ENCODE measurements at places on chromosomes 5 and 9. TPM values are rescaled to one million over a fixed set of nuclear protein-coding genes. Genes with fewer than 3 reads are reported as not detected.

- no peak for DNase-seq
These were observed 50.2 kb upstream of the FSTL4 start for GRCh38 chr5:133662578-133662977.

DNA sequence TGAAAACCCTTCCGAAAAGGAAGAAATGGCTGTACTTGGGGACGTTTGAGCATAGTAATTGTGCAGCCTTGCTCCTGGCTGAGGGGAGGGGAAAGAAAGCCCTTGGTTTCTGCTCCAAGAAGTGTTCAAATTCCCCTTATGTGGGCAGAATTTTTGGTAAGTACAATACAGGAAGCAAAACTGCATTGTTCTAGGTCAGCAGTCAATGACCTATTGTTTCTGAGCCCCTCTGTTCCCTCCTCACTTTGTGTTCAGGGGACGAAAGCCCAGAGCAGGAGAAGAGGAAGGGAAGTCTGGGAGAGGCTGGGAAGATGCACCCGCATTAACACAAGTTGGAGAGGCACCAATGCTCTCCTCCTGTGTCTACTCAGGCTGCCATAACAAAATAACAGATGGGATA is 11.9 kb downstream of the BASP1 start:
- no peak for DNase-seq

- DNase-seq = no peak
These were observed 446.2 kb upstream of the RIOK2 start for GRCh38 chr5:97629276-97629675.

DNA sequence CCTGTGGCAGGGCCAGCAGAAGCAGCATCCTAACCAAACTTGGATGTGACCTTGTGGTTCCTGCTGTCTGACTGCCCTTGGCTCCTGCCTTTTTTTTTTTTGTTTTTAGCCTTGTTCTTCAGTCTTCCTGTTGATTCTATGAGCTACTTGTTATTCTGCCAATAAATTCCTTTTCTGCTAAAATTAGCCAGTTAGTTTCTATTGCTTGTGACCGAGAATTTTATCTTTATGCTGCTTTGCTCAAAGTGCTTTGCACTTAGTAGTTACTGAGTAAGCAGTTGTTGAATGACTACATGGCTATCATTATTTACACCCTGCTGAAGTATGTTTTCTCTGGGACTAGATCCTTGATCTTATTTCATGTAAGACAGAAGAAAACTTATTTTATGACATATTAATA is 20.8 kb upstream of the ATG10 start:
- no peak for DNase-seq

Gene PDGFRB
- total RNA-seq = not detected

Gene LCN9
- not detected for total RNA-seq

Gene FBN2
- 0.22 TPM for total RNA-seq

- DNase-seq = no peak
These were observed 266.0 kb upstream of the ZNF462 start for GRCh38 chr9:106596984-106597383.

DNA sequence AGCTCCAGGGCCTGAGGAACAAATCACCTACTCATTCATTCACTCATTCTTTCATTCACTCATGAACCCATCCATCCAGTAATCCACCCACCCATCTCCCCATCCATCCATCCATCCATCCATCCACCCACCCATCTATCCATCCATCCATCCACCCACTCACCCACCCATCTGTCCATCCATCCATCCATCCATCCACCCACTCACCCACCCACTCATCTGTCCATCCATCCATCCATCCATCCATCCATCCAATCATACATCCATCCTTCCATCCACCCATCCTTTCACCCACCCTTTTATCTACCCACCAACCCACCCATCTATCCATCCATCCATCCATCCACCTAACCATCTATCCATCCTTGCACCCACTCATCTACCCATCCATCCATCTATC is 35.5 kb upstream of the SLC6A19 start:
- no peak for DNase-seq

DNA sequence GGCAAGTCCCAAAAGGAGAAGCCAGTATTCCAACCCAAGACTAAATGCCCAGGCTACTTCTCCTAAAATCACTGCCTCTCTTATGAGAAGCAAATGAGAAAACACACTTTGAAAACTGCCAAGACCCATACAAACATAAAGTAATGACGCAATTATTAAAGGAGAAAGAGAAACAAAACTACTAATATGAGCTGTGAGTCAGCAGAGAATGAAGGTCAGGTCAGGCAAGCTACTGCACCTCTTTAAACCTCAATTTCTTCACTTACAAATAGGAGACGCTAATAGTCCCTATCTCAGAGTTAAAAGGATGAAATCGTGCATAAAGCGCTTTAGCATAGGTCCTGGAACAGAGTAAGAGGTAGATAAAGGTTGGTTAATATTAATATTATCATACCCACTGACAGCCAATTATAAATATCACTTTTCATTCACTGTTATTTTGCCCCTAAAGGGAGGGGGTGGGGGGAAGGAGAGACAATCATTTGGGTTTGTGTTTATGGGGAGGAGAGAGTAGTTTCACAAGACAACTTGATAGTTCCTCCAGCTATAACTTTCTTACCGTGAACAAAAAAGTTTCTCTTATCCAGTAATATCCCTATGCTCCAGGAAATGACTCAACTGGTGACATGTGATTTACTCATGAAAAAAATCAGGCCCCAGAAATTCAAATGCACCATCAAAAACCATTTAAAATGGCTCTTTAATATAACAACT is 3.6 kb downstream of the PSMB7 start:
- no peak for DNase-seq

Gene EIF4E1B
- total RNA-seq = not detected

Gene RNF224
- total RNA-seq = 1.6 TPM

DNA sequence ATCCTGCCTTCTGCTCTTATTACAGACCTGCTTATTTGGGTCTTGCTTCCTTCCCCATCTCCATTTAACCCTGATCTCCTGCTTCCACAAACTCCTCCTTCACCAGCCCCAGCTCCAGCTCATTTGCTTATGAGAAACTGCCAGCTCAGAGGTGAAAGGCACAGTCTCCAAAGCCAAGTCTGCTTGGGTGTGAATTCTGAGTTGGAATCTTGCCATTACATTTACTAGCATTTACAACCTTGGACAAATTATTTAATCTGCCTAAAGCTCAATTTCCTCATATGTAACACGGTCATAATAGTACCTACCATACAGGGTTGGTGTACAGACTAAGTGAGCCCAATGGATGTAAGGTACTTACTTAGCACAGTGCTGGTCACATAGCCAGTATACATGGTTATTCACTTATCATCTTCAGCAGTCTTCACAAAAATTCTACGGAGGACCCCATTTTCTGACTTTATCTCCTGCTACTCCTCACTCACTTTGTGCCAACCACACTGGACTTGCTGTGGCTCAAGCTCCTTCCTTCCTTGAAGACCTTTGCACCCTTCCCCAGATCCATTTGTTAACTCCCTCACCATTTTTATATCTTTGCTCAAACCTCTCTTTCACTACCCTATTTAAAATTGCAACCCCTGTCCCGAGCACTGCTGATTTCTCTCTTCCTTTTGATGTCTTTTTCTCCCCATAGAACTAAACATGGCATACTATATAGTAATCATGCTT is 86.2 kb downstream of the DOCK2 start:
- DNase-seq = no peak

DNA sequence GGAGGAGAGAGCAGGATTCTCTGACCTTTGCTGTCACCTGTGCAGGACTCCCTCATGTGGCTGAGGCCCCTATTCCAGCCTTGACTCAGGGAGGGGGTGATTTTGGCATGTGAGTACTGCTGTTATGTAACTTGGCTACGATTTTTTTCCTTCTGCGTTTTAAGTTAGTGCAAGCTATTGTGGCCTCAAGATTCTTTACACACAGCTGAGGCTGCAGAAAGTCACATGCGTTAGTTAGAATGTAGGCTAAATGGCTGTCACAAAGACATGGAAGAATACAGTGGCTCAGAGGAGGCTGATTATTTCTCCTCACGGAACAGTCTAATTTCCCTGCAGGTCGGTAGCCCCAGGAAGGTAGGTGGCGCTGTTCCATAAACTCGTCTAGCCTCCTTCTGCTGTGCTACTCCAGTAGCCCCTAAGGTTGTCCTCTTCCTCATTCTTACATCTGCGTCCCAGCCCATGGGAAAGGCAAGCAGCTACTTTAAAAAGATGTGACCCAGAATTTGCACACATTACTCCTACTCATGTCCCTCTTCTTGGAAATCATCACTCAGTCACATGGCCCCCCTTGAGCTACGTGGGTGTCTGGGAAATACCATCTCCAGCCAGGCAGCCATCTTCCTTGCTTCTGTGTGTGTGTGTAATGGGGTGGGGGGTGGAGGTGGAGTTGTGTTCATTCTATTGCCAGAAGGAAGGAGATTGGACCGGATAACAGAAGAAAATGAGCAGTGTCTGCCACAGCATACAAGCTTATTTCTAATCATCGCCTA is 486.6 kb downstream of the CCDC171 start:
- no peak for DNase-seq

DNA sequence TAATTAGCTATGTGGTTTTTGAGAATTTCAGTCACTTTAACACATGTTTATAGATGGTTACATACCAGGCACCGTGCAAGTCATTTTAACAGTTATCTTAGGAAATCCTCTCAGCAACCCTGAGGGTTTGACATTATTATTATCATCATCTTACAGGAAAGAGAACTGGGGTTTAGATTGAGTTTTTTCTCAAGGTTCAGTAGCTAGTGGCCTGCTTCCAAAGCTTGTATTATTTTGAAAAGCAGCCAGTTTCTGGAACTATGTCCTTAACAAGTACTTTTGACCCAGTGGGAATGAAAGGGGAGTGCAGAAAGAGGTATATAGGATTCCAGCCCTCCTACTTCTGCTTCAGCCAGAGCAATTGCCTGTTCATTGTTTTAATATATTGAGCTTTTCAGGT is 157.5 kb downstream of the COMMD10 start:
- no peak for DNase-seq

GRCh38 chr5:5419291-5420210 is 2.9 kb upstream of the ICE1 start:
- DNase-seq = peak; percentile 4

Gene STPG3
- not detected for total RNA-seq

Gene PRUNE2
- total RNA-seq = not detected

- DNase-seq = peak; percentile 29
These were observed 883 bp upstream of the RNF145 start for GRCh38 chr5:159210210-159210661.

DNA sequence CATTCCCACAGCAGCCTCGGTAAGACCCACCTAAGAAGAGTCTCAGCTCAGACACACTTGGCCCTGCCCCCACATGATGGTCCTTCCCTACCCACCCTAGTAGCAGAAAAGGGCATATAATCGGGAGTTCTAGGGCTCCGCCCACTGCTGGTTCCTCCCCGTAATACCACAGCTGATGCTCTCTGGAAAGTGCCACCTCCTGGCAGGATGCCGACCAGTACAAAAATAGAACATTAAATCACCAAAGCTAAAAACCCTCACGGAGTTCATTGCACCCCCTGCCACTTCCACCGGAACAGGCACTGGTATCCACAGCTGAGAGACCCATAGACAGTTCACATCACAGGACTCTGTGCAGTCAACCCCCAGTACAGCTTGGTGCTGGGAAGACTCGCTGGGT is 271.3 kb downstream of the KIAA0825 start:
- DNase-seq = no peak

Gene FREM1
- not detected for total RNA-seq

DNA sequence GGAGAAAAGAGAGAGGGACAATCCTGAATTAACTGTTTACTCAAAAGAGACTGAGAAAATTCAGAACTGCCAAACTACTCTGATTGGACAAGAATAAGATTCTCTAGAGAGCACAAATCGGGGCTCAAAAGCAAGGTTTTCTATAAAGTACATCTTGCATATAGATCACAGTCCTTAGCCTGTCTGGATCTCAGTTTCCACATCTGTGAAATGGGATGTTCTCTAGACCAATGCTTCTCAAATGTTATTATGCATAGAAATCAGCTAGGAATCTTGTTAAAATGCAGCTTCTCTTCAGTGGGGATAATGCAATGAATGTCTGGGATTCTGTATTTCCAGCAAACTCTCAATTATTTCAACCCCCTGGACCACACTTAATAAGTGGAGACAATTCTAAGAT is 231.6 kb downstream of the ESM1 start:
- DNase-seq = no peak

Measured in Calu3 (cell line).